ENCODE measurements at places on chromosomes 1 and 21.

GRCh38 chr21:43603641-43604504 is 55.4 kb downstream of the HSF2BP start:
- no peak for DNase-seq

GRCh38 chr1:41588334-41588875 is 103.9 kb upstream of the EDN2 start:
- no peak for DNase-seq

- no peak for DNase-seq
Observed at GRCh38 chr1:231959225-231959884, 332.8 kb downstream of the DISC1 start.

DNA sequence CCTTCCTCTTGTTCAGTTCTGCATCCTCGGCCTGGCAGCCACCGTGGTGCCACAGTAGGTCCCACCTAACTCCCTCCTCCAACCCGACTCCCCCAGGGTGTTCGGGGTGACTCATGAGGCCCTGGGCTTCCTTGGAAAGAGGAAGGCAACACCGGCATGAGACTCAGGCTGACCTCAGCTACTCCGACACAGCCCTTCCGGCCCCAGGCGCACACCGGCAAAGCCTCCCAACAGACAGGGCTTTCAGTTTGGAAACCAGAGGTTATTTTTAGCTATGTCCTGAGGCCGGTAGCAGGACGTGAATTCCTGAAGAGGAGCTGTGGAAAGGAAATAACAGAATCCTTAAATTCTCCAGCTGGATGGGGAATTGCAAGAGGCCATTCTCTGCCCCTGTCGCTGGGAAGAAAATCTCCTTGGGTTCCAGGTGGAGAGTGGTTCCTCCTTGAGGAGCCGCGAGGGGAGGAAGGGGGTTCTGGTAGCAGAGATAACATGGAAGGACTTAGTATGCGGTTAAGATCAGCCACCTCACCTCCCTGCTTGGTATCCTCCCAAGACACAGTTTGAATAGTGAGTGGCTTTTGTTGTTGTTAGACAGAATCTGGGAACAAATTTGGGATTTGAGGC is 24.4 kb downstream of the PLXNA2 start:
- no peak for DNase-seq

GRCh38 chr21:35043549-35043948 is 5.6 kb downstream of the RUNX1 start:
- DNase-seq, result no peak

DNA sequence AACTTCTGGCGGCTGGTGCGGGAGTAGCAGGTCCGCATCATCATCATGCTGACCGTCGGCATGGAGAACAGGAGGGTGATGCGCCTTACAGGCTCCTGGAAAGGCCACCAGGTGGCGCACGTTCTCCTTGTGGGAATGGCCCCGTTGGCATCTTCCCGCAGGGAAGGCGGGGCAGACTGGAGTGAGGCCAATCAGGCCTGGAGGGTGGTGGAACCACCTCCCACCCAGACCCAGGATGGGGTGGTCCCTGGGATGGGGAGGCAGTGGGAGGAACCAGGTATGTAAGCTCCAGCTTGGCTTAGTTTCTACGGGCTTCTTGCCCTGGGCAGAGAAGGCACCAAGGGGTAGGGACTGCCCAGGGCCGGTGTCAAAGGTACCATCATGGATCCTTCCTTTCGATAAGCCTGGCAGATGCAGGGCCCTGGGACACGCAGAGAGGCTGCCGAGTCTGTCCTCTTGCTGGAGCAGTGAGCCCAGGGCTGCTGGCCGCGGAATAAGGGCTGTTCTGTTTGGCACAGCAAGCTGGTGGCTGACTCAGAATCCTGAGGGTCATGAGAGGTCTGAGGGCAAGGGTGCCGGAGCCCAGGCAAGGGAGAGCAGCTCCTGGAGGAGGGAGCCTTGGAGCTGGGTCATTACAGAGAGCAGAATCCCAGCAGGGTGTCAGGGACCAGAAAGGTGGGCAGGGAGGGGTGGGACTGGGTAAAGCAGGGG is 8.7 kb upstream of the LGR6 start:
- DNase-seq, result peak; percentile 50

DNA sequence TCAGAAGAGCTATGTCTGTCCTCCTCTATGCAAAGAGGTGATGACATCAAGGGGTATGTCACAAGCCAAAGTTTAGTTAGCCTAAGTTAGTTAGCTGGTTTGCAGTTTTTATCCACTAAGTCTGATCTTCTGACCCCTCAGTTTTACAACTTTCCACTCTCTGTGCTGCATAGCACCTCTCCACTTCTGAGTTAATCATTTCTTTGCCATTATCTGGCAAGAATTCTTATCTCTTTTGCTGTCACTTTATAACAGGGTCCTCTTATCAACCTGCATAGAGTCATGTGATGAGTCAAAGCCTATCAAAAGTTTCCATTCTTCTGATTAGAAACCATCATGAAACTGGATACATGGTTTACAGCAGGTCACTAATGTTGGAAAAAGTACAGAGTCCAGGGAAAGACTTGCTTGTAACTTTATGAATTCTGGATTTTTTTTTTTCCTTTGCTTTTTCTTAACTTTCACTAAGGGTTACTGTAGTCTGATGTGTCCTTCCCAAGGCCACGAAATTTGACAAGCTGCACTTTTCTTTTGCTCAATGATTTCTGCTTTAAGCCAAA is at the start of gene NR5A2:
Gene NR5A2 (plus strand): TSS at position 447 of the 560 bp plus-strand sequence. CDS start 138 bp downstream, outside the sequence.
- DNase-seq, result no peak

DNA sequence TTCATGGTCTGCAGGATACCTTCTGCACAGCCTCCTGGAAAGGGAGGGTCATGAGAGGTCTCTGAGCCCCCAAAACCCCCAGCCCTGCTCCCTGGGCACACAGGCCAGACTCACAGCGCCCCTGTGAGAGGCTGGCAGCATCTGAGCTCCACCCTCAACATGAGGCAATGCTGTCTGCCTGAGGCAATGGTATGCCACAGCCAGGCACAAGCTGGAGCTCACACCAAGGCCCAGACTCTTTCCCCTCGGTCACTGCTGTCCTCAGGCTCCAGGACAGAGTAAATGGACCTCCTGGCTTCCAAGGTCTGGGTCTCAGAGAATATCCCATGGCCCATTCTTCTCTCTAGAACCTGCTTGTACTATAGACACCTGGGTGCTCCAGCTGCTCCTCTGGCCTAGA is 17.2 kb downstream of the MEF2D start:
- no peak for DNase-seq

- DNase-seq, result no peak
Observed at GRCh38 chr1:6547301-6547700, 7.0 kb downstream of the NOL9 start.

GRCh38 chr1:44419901-44420300 is 14.8 kb downstream of the RNF220 start:
- DNase-seq, result no peak

DNA sequence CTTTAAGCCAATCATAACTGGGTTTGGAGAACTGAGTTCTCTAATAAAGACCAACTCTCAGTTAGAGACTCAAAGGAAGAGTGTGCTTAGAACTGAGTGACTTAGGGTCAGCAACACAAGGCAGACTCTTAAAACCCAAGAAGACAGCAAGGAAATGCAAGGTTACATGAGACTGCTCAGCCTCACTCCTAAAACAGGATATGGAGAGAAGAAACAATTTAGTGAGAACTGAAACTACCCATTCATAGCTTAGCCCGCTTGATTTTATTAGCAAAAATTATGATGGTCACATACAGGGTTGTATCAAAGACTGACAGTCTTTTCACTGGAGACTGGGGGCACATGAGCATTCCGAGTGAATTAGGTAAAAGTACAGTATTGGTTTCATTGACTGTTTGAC is 78.9 kb upstream of the DMRTA2 start:
- no peak for DNase-seq

DNA sequence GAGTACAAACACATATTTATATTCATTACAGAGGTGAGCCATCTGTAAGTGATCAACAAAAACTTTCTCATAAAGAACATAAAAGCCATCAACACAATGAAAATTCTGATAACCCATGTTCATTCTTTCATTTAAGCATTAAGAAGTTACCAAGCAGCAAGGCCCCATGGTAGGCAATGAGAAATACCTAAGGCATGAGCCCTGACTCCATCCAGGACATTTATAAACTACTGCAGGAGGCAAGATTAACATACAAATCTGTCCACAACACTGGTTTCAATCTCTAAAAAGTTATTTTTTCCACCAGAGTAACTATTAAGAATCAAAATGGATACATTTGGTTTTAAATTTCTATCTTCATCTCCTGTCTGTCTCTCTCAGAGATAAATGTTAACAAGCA is 76.1 kb downstream of the SIPA1L2 start:
- DNase-seq, result no peak

- DNase-seq, result no peak
Observed at GRCh38 chr1:64292399-64292798, 89.0 kb downstream of the UBE2U start.

DNA sequence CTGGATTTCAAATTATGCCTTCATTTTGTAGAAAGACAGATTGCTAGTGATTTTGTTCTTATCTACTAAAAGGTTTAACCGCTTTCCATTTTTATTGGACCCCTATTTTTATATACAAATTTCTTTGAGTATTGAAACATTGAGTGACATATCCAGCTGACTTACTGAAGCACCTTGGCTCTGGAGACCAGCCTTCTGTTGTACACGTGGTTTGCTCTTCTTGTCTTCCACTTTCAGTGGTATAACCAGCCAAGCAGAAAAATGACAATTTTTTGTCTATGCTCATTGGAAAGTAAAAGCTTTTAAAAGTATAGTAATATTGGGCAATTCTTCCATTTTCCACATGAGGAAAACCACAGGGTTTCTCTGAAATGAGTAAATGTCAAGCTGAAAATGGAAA is 4.4 kb downstream of the F13B start:
- DNase-seq, result no peak

DNA sequence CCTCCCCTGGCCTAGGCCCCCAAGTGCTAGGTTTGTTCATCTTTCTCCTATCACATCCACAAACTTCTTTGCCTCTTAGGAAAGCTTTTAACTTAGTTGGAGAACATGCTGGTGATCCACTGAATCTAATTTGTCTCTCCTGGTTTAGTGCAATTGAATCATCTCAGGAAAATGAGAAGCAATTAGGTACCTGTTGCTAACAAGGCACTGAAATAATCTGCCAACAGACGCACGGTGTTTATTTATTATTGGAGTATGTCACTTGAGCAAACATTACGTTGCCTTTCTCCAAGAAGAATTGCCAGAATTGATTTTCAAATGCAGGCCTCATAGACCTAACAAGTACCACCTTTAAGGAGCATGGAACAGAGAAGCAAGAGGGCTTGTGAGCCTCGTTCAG is 309.4 kb downstream of the NFIA start:
- no peak for DNase-seq

DNA sequence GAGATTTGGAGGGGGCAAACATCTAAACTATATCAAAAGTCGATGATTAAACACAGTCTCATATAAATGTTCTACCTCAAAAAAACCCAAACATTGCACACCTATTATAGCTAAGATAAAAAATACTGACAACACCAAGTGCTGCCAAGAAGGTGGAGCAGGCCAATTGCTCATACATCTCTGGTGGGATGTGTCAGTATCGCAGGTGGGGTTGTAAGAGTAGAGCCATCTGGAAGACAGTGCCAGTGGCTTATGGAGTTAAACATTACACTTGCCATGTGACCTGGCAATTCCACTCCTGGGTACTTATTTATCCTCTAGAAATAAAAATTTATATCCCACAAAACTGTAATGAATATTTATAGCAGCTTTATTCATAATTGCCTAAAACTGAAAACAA is 213.4 kb downstream of the DISC1 start:
- no peak for DNase-seq

- no peak for DNase-seq
Observed at GRCh38 chr21:42019706-42020105, 9.5 kb upstream of the ZBTB21 start.

DNA sequence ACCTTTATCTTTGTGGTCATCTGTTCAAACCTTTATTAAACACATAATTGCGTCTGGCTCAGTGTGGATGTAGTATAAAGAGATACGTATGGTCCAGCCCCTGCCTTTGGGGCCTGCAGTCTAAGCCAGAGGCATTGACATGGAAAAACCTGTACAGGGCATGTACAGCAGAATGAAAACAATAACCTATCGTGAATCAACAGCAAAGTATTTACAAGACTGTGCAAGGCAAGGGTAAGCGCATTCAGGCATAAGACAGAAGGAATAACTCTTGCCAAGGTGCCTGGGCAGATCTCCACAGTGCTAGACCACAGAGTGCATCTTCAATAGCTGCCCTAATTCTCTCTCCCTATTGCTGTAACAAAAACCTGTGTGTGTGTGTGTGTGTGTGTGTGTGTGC is 35.5 kb downstream of the KIRREL1 start:
- no peak for DNase-seq

DNA sequence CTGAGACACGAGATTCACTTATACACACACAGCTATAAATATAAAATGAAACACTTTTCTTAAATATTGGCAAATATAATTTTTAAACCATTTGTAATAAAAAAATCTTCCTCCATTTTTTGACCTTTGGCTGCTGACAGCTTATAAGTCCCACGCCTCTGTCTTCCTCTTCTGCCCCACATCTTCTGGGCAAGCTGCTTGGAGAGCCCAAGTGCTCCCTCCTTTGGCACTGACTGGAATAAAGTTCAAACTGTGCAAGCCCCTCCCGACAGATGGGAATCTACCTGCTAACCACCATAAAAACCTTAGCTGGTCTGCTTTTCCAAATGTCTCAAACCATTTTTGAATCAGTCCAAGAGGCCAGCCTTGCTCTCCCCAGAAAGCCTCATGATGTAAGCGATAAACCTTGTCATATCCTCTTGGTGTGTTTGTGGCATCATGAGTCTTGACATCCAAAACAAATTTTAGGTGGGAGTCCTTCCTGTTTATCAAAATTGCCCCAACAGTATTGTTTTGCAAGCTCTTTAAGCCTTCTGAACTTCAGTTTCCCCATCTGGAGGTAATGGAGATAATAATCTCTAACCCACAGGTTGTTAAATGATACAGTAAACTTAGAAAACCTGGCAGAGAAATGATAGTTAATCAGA is 99.8 kb downstream of the SNX7 start:
- DNase-seq, result no peak

- no peak for DNase-seq
Observed at GRCh38 chr1:1836119-1836518, 54.8 kb downstream of the GNB1 start.

DNA sequence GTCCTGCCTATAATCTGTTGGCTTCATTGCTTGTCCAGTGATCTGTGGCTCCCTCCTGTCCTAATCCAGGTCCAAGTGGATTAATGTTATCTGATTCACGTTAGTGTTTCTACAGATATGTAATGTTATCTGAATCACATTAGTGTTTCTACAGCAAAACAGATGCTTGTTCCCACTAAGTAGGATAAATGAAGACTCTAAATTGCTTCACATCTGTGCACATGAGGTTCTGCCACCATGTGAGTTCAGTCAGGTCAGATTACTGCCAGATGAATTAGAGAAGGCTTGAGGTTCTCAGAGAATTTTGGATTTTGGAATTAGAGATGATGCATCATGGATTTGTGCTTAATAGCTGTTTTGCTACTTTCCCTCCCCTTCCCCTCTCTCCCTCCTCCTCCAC is 13.2 kb downstream of the DISC1 start:
- DNase-seq, result no peak

GRCh38 chr1:22387919-22388580 is 63.6 kb upstream of the ZBTB40 start:
- no peak for DNase-seq
